ENCODE measurements at places on chromosomes 13 and 19.

GRCh38 chr13:44116562-44117332 lies 237.0 kb downstream of the LACC1 start:
- no peak for DNase-seq

DNA sequence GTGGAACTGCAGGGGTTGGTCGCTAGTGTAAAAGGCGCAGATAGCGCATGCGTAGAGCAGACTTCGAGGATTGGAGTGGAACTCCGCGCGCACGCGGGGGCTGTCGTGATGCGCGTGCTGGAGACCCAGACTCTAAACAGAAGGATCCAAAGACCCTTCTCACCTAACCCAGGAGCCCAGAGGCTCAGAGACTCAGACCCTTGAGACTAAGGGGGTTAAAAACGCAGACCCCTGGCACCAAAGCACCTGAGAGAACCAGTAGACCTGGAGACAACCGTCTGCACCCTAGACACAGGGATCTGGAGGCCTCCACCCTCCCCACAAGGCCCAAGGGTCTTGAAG lies 567 bp upstream of the CTU1 start:
- DNase-seq, result no peak

- peak; percentile 99 for DNase-seq
Observed at GRCh38 chr19:38849860-38850435, at the start of gene HNRNPL. TSS of gene HNRNPL (minus strand) at chr19:38849986. CDS start at chr19:38849966, 20 bp downstream.

DNA sequence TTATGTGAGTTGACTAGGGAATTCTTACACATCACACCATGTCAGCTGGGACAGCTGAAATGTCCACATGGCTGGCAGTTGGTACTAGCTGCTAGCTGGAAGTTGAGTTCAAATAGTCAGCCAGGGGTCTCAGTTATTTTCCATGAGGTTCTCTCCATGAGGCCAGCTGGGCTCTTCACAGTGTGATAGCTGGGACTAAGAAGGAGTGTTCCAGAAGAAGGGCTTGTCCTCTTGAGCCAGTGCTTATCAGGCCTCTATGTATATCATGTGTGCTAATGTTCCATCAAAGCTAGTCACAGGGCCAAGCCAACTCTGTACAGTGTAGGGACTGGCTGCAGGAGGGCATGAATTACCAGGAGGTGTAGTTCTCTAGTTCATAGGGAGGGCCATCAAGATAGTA lies 11.8 kb downstream of the USPL1 start:
- DNase-seq, result no peak

GRCh38 chr13:98843482-98843877 lies 91.0 kb upstream of the SLC15A1 start:
- DNase-seq, result no peak

- DNase-seq, result no peak
Observed at GRCh38 chr19:16807549-16808284, 21.5 kb upstream of the SIN3B start.

GRCh38 chr19:33521480-33522370 lies at the start of gene PEPD:
TSS of gene PEPD (minus strand) at chr19:33521791. CDS start at chr19:33521760, 31 bp downstream.
- peak; percentile 68 for DNase-seq

DNA sequence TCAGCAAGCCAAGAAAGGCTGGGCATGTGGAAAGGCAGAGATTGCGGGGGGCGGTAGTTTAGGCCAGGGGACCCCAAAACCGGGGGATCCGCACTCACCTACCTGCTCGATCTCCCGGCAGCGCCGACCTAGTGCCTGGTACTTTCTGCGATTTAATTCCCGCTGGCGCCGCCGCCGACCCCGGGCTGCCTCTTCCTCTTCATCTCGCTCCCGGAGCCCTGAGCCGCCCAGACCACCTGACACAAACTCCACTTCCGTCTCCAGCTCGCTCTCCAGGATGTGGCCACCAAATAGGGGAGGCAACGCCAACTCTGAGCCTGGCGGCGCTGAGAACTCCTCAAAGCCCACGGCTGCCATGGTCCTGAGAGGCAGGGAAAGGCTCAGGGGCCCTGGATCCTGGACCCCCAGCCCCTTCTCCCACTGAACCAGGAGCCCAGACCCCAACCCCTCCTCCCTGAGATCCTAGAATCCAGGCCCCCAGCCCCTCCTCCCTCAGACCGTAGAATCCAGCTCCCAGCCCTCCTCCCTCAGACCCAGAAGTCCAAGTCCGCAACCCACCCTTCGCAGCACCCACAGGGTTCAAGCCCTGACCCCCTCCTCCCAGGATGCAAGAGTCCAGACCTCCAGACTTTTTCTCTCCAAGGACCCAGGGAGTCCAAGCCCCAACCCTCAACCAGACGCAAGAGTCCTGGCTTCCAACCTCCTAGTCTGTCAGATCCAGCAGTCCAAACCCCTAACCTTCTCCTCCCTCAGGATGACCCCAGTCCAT lies 933 bp downstream of the TFPT start:
- peak; percentile 24 for DNase-seq

- DNase-seq, result no peak
Observed at GRCh38 chr13:29292045-29292444, 303.4 kb downstream of the SLC7A1 start.

DNA sequence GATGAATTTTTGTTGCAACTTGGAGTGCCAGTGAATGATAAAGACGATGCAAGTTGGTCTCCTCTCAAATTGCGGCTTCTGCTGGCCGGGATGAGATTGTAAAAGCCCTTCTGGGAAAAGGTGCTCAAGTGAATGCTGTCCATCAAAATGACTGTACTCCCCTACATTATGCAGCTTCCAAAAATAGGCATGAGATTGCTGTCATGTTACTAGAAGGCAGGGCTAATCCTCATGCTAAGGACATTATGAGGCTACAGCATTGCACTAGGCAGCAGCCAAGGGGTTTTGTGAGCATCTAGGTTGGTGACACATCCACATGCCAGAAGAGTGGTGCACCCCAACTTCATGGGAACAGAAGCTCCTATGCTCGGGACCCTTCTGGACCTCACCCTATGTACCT lies 22.2 kb upstream of the KLF5 start:
- DNase-seq, result no peak

DNA sequence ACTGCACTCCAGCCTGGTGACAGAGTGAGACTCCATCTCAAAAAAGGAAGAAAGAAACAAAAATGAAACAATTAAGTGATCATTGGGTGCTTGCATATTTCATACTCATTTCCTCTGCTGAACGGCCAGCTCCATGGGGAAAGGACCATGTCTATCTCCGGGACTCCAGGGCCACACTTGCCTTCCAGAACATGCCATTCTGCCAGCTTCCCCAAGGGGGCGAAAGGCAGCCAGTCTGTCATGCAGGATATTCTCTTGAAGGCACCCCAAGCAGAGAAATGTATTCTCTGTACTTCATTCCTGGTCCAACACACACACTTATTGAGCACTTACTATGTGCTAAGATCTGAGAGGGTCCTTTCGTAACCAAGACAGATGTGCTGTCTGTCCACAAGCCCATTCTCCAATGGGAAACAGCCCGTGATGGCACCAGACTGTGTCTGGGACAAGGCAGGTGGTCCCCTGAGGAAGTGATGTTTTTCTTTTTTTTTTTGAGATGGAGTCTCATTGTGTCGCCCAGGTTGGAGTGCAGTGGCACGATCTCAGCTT lies 10.2 kb upstream of the CARM1 start:
- no peak for DNase-seq

GRCh38 chr19:9842834-9843625 lies 7.9 kb downstream of the PIN1 start:
- no peak for DNase-seq

DNA sequence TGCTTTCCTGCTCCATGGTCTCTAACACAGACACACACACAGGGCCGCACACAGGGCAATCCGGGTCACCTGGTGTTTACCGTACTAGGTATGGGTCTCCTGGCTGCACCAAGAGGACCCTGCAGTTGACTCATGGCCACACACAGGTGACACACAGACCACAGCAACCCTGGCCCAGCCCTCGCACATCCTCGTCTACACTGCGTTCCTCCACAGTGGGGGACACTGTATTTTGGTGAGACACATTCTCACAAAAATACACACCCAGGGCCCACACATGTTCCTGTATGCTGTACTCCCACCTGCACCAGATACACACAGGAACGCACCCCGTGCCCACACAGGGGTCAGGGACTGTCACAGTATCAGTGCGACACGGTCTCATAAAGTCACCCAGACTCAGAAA lies 12.8 kb downstream of the PDE4A start:
- DNase-seq, result no peak

GRCh38 chr13:19810996-19811881 lies 28.5 kb upstream of the PSPC1 start:
- no peak for DNase-seq

DNA sequence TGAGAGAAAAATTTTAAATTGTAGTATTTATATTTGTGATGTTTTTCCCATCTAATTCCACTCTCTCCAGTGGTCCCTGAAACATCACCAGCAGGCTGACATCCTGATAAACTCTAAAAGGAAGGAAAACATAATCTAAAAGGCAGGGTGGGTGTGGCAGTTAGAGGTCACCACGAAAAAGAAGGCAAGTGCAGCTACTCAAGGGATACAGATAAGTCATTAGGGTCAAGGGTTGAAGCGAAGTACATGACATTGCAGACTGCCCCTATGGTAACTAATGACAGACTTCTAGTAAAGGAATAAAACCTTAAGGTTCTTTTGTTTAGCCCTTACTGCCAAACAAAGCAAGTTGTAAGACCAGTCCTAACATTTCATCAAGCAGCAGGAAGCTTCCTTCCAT lies 6.0 kb upstream of the NEK3 start:
- DNase-seq, result no peak

GRCh38 chr13:75761369-75761768 lies 125.2 kb downstream of the LMO7 start:
- DNase-seq, result no peak

GRCh38 chr19:9727644-9728043 lies 40.9 kb downstream of the ZNF846 start:
- no peak for DNase-seq

DNA sequence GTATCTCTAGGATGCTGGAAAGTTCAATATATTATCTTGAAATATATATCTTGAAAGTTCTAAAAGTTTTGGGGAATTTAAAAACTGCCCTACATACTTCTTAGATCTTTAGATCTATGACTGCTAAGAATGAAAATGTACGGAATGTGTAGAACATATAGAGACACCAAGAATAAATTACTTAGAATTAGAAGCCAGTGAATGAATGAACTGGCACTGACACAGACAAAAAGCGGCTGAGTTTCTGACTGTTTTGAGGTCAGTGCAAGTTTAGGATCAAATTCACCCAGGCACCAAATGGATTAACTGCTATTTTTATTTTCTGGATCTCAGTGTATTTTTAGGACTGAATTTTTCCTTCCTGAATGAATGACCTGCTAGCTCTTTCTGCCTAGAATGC lies 411.2 kb downstream of the KCTD12 start:
- DNase-seq, result no peak

- no peak for DNase-seq
Observed at GRCh38 chr19:35236638-35237400, 8.3 kb upstream of the FAM187B start.

DNA sequence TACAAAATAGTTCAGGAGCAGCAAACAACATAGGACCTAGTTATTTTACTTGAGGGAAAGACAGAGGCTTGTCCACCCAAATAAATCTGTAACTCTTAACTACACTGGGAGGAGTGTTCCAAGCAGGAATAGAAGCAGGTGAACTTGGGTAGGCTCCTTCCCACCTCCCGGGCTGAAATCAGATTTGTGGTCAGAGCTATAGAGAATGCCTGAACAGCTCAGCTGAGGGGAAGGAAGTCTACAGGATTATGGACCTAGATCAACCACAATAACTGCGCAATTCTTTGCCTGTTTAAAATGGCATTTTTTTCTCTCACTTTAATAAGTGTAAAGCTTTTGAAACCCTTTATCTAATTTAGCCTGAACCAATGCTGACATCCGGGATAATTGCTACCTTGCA lies 73.5 kb upstream of the IRS2 start:
- no peak for DNase-seq

- no peak for DNase-seq
Observed at GRCh38 chr19:2101417-2102335, 5.0 kb downstream of the IZUMO4 start.

DNA sequence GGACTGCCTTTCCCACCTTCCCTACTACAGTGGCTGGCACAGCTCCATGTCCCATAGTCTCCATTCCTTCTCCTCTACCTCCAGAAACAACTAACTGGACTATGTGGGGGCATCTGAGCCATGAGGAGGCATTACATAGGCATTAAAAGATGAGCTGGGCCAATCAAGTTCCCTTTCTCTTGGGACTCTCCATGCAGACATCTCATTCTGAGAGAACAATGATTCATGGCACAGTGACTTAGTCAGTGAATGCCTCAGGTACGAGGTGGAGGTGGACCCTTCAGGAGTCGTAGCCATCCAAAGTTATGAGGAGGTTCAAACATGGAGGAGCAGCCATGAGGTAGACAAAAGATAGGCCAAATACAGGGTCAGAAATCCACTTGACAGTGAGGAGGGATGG lies 70.0 kb downstream of the GPC6 start:
- DNase-seq, result no peak

GRCh38 chr13:83216479-83217245 lies 665.6 kb downstream of the SLITRK1 start:
- no peak for DNase-seq

DNA sequence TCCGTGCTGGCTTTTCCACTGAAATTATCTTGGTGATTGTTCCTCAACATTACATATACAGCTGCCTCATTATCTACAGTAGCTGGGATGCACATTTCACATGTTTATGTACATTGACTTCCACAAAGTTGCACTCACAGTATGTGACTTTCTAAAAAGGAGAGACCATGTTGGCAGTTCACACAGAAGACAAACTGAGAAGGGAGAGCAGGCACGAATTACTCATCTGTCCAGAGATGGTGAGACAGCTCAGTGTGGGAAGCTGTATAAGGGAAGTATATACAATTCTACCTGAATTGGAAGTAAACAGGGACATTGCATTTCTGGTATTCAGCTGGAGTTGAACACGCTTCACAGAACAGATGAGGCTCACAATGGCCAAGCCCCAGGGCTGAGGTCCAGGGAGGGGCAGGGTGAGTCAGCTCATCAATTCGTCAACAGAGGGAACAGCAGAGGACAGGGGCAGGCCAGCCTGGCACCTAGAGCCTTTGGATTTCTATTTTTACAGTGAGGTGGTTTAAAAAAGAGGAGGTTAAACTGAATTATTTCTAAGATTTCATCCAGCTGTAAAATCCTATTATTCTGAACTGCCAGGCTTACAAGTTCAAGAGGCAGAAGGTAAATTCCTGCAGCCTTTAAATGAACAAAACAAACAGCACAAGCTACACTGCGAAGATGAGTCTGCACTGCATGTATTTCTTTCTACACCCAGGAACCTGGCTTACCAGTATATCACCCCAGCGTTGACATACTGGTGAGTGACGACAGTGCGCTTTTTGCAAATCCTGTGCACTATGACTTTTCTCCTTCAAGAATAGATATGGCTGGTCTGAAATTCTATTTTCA lies 9.8 kb downstream of the PARP4 start:
- no peak for DNase-seq

GRCh38 chr13:25738342-25739196 lies 313.2 kb downstream of the SHISA2 start:
- DNase-seq, result no peak
